ENCODE measurements at places on chromosomes 3 and 15. TPM values are rescaled to one million over a fixed set of nuclear protein-coding genes. Genes with fewer than 3 reads are reported as not detected.

The PPP1R14D gene
- not detected for total RNA-seq

The DPP8 gene
- total RNA-seq = 25.3 TPM

- no peaks in the 10 kb centered on the region for H3K36me3 ChIP-seq
- H3K27ac ChIP-seq = no peak overlapping the region
- H3K4me1 ChIP-seq = no peaks in the 10 kb centered on the region
- DNase-seq = no peak
- no peak overlapping the region for H3K4me3 ChIP-seq
- H3K27me3 ChIP-seq = no peaks in the 10 kb centered on the region
Observed at GRCh38 chr3:112407214-112407887, 74.4 kb downstream of the CD200 start.

DNA sequence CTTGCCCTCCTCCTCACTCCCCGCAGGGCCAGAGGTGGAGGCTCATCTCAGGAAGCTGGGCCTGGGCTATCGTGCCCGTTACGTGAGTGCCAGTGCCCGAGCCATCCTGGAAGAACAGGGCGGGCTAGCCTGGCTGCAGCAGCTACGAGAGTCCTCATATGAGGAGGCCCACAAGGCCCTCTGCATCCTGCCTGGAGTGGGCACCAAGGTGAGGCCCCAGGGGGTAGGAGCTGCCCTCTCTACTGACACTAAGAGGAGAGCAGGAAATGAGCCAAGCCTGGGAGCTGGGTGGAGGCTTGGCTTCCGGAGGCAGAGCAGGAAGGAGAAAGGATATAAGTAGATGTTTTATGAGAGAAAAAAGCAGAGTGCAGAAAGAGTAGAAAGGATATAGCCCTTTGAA lies 4.9 kb downstream of the OGG1 start:
- H3K4me1 ChIP-seq = peaks cover 5% of the 10 kb centered on the region
- H3K27ac ChIP-seq = no peak overlapping the region
- H3K27me3 ChIP-seq = no peaks in the 10 kb centered on the region
- peaks cover 18% of the 10 kb centered on the region for H3K36me3 ChIP-seq
- no peak for DNase-seq
- H3K4me3 ChIP-seq = no peak overlapping the region

The LRRK1 gene
- 0.39 TPM for total RNA-seq

DNA sequence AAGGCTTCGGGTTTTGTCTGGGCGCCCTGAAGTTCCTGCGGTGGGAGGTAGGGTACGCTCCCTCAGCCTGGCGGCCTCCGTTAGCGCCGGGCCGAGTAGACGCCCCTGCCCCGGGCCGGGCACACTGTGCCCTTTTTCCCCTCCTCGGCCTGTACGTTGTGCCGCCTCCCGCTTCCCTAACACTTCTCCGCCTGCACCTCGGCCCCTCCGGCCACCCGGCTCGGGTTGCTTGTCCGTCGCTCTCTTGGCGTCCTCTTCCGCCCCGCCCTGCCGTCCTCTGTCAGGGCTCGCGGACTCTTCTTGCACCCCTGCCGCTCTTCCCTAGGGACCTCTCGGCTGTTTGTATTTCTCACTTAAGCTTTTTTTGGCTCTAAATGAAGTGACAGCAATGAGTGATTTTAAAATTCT lies 384 bp downstream of the KNL1 start:
- no peaks in the 10 kb centered on the region for H3K36me3 ChIP-seq
- DNase-seq = peak; percentile 80
- H3K27me3 ChIP-seq = no peaks in the 10 kb centered on the region

DNA sequence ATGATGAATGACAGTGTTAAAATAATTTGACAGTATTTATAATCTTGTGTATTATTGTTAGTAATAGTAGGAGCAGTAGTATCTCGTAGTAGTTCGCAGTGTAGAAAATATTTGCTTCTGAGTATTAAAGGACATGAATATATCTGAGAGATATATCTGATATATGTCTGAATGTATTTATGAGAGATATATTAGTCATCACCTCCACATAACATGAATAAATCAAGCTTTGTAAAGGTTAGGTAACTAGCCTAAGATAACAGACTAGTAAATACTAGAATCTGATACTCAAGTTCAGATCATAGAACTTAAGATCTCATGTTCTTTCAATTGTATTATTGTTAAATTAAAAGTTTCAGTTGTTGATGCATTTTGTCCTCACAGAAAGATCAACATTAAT lies 130.5 kb downstream of the UBE2E2 start:
- H3K4me1 ChIP-seq = no peaks in the 10 kb centered on the region
- no peak overlapping the region for H3K27ac ChIP-seq
- DNase-seq = no peak
- H3K36me3 ChIP-seq = no peaks in the 10 kb centered on the region
- no peaks in the 10 kb centered on the region for H3K27me3 ChIP-seq

The ROBO2 gene
- 47.1 TPM for total RNA-seq

The RTP1 gene
- total RNA-seq = not detected

DNA sequence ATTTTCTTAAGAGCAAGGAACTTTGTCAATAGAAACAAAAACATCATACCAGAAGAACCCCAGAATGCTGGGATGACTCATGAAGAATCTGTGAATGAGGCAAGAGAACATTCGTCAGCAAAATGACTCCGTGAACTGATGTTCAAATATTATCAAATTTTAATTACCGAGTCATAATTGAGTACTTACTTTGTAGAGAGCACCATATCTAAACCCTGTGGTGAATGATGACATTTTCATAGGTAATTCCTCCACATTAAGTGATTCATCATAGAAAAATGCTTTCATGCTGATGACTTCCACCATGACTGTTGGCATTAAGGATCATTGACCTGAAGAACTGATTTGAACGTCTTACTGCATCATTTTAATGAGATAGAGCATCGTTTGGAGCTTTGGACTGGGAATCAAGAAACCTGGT lies 56.3 kb downstream of the PPARG start:
- H3K4me1 ChIP-seq = no peaks in the 10 kb centered on the region
- no peak overlapping the region for H3K4me3 ChIP-seq
- no peak for DNase-seq
- H3K27me3 ChIP-seq = peaks cover 6% of the 10 kb centered on the region
- H3K36me3 ChIP-seq = no peaks in the 10 kb centered on the region

The CHRFAM7A gene
- 2.0 TPM for total RNA-seq

The KNG1 gene
- total RNA-seq = not detected
